ENCODE measurements at places on chromosomes 4 and X.
A peak's percentile ranks its signal among the peaks of the same experiment; 100 is the strongest.

DNA sequence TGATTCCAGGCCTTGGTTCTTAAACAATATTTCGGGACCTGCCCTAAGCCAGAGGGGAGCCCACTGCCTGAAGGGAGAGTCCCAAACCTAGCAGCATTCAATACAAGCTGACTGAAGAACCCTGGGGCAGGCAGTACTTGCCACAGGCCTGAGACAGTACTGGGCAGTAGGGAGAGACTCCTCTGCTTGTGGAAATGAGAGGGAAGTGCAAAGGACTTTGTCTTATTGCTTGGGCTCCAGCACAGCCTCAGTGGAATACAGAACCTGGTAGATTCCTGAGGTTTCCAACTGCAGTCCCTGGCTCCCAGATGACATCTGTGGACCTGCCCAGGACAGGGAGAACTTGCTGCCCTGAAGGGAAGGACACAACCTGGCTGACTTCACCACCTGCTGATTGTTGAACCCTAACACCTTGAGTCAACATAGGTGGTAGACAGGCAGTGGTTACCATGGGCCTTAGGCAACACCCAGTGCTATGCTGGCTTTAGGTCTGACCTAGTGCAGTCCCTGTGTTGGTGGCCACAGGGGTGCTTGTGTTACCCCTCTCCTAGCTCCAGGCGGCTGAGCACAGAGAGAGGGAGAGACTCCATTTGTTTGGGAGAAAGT, 20.3 kb upstream of the ABCG2 start:
- no peaks in the 10 kb centered on the region for H3K36me3 ChIP-seq
- DNase-seq, result no peak
- H3K27ac ChIP-seq, result no peak overlapping the region
- no peaks in the 10 kb centered on the region for H3K4me1 ChIP-seq
- H3K4me3 ChIP-seq, result no peak overlapping the region
- peaks cover 3% of the 10 kb centered on the region for H3K27me3 ChIP-seq

DNA sequence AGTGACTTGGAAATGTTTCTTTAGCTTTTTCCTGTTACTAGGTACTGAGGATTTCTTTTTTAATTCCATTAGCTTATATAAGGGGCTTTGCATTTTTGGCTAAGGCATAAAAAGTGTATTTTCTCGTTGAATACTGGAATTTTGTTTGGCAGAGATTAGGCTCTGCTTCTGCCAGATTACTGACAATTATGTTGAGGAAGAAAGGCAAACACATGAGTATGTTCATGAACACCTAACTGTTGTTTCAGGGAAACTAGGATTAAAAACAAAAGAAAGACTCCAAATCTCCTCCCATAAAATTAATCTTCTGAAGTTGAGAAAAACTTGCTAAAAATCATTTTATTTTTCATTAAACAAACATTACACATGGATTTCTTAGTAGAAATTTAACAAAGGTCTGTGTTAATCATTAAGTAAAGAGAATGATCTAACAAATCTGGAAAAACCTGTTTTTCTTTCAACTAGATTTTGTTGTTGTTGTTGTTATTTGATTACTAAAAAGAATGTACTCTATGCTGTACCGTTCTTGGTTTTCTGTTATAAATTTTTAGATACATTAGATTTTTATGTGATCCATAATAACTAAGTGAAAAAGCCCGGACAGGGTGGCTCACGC, 43.3 kb upstream of the STAG2 start:
- no peaks in the 10 kb centered on the region for H3K36me3 ChIP-seq

DNA sequence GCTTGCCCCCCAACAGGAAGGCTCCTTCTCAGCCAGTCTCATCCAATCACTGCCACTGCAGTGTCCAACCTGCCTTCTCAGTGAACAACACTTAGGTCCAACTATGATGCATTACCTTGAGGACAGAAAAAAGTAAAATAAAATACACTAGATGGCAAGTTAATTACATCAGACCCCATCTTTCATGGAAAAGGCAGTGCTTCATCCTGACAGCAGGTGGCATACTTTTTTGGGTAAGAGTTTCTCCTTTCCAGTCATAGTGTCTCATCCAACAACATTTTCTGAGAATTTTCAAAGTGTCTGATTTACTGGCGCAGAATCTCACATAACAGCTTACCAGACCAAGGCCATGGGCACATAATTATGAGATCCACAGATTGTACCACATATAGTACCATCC, 1742.8 kb downstream of the PCDH7 start:
- DNase-seq, result no peak
- H3K27ac ChIP-seq, result no peak overlapping the region
- H3K4me3 ChIP-seq, result no peak overlapping the region
- no peaks in the 10 kb centered on the region for H3K4me1 ChIP-seq
- H3K27me3 ChIP-seq, result no peaks in the 10 kb centered on the region
- no peaks in the 10 kb centered on the region for H3K36me3 ChIP-seq

GRCh38 chrX:2487366-2487765, 13.4 kb downstream of the DHRSX start:
- H3K27ac ChIP-seq, result no peak overlapping the region
- DNase-seq, result no peak
- H3K27me3 ChIP-seq, result no peaks in the 10 kb centered on the region
- peaks cover 61% of the 10 kb centered on the region for H3K36me3 ChIP-seq

DNA sequence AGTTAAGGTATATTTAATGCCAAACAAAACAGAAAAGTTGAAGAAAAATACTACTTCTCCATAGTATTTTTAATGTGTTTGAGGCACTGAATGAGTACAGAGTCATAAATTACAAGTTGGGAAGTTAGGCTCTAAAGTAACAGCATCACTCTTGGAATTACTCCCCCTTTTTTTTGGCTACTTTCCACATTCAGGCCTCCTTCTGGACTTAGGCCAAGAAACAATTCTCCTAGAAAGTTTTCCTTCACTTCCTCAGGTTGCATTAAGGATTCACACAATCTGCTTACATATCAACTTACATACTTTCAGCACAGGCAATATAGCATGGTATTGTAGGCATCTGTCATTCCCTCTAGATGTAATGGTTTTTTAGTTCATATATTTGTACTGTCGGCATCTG, 52.1 kb downstream of the TMEM165 start:
- DNase-seq, result no peak
- no peak overlapping the region for H3K4me3 ChIP-seq
- H3K36me3 ChIP-seq, result peaks cover 42% of the 10 kb centered on the region
- H3K27ac ChIP-seq, result peak overlapping the region; percentile 28
- H3K4me1 ChIP-seq, result peaks cover 8% of the 10 kb centered on the region

- H3K36me3 ChIP-seq, result no peaks in the 10 kb centered on the region
- no peaks in the 10 kb centered on the region for H3K4me1 ChIP-seq
- H3K4me3 ChIP-seq, result no peak overlapping the region
- H3K27ac ChIP-seq, result no peak overlapping the region
Observed at GRCh38 chr4:33060674-33061542, 2340.7 kb downstream of the PCDH7 start.

- no peaks in the 10 kb centered on the region for H3K4me1 ChIP-seq
- no peaks in the 10 kb centered on the region for H3K27me3 ChIP-seq
- H3K36me3 ChIP-seq, result no peaks in the 10 kb centered on the region
Observed at GRCh38 chr4:13994016-13994415, 366.5 kb upstream of the BOD1L1 start.

- no peak overlapping the region for H3K4me3 ChIP-seq
- H3K27ac ChIP-seq, result no peak overlapping the region
- H3K4me1 ChIP-seq, result no peaks in the 10 kb centered on the region
- no peak for DNase-seq
- H3K36me3 ChIP-seq, result no peaks in the 10 kb centered on the region
- no peaks in the 10 kb centered on the region for H3K27me3 ChIP-seq
Observed at GRCh38 chr4:179110356-179110755, 1668.1 kb upstream of the AGA start.

DNA sequence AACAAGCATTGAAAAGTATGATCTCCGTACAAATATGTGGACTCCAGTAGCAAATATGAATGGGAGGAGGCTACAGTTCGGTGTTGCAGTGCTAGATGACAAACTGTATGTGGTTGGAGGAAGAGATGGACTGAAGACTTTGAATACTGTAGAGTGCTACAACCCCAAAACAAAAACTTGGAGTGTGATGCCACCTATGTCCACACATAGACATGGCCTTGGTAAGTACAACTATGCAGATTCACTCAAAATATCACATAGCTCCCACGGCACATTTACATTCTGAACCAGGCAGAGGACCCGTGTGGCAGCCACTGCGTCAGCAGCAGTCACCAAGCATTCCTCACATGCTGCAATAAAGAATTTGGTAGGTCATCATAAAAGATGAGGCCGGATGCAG, 41.3 kb downstream of the KLHL5 start:
- DNase-seq, result no peak
- H3K27ac ChIP-seq, result no peak overlapping the region
- no peak overlapping the region for H3K4me3 ChIP-seq
- H3K27me3 ChIP-seq, result no peaks in the 10 kb centered on the region
- peaks cover 24% of the 10 kb centered on the region for H3K36me3 ChIP-seq

- DNase-seq, result no peak
- no peak overlapping the region for H3K27ac ChIP-seq
- H3K4me3 ChIP-seq, result no peak overlapping the region
- no peaks in the 10 kb centered on the region for H3K36me3 ChIP-seq
- H3K27me3 ChIP-seq, result no peaks in the 10 kb centered on the region
- no peaks in the 10 kb centered on the region for H3K4me1 ChIP-seq
Observed at GRCh38 chr4:4591071-4591470, 49.2 kb upstream of the STX18 start.

- no peaks in the 10 kb centered on the region for H3K36me3 ChIP-seq
- no peak overlapping the region for H3K27ac ChIP-seq
- no peaks in the 10 kb centered on the region for H3K4me1 ChIP-seq
- no peak for DNase-seq
Observed at GRCh38 chr4:126630230-126630629, 1002.5 kb upstream of the INTU start.

- H3K27ac ChIP-seq, result no peak overlapping the region
- H3K36me3 ChIP-seq, result no peaks in the 10 kb centered on the region
- DNase-seq, result peak; percentile 22
- no peaks in the 10 kb centered on the region for H3K4me1 ChIP-seq
- H3K27me3 ChIP-seq, result peaks cover 22% of the 10 kb centered on the region
- H3K4me3 ChIP-seq, result no peak overlapping the region
Observed at GRCh38 chr4:72567821-72568675, 973 bp downstream of the ADAMTS3 start.

- H3K27me3 ChIP-seq, result no peaks in the 10 kb centered on the region
- H3K4me3 ChIP-seq, result no peak overlapping the region
- no peaks in the 10 kb centered on the region for H3K36me3 ChIP-seq
- no peak for DNase-seq
- H3K27ac ChIP-seq, result no peak overlapping the region
Observed at GRCh38 chrX:23505531-23506303, 161.6 kb upstream of the PRDX4 start.

- peaks cover 2% of the 10 kb centered on the region for H3K36me3 ChIP-seq
- no peaks in the 10 kb centered on the region for H3K27me3 ChIP-seq
- peak overlapping the region; percentile 64 for H3K4me3 ChIP-seq
- peak overlapping the region; percentile 67 for H3K27ac ChIP-seq
Observed at GRCh38 chr4:39043861-39044363, 11.7 kb upstream of the TMEM156 start.

DNA sequence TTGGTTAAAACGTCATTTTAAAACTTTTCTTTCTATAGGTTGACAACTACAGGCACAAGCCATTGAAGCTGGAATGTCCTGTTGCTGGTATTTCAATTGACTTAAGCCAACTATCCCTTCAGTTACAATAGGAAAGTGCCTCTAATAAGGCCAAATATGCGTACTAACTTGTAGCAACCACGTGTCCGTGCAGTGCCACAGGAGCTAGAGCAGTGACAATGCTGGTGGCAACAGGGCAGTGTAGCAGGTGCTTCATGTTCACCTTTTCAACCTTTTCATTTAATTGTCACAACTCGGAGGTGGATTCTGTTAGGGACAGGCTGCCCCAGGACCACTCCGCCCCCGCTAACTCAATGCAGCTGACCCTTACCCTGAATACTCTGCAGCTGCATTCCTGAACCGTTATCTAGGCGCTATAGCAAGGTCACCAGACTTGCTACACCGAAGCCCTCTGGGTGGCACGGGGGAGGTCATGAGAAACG, 37.7 kb downstream of the ERVMER34-1 start:
- peaks cover 33% of the 10 kb centered on the region for H3K4me1 ChIP-seq
- H3K27ac ChIP-seq, result no peak overlapping the region
- H3K36me3 ChIP-seq, result peaks cover 19% of the 10 kb centered on the region
- peak overlapping the region; percentile 68 for H3K4me3 ChIP-seq
- H3K27me3 ChIP-seq, result no peaks in the 10 kb centered on the region

GRCh38 chrX:10173331-10173900, 16.6 kb downstream of the CLCN4 start:
- H3K27ac ChIP-seq, result no peak overlapping the region
- no peak overlapping the region for H3K4me3 ChIP-seq
- no peaks in the 10 kb centered on the region for H3K4me1 ChIP-seq
- no peaks in the 10 kb centered on the region for H3K36me3 ChIP-seq
- H3K27me3 ChIP-seq, result no peaks in the 10 kb centered on the region

DNA sequence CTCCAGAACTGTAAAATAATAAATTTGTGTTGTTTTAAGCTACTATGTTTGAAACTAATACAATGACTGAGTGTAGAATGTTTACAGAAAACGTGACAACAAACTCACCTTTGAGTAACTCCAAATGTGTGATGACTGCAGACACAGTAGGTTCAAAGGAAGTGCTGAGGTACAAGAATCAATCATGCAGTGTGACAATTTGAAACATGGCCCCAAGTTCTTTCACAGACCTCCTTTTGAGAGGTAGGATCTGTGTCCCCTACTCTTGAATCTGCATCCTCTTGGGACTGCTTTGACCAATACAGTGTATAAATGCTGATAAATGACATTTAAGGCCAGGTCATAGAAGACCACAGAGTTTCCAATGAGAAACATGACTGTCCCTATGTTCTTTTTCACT, 667.7 kb upstream of the DIPK2B start:
- no peak for DNase-seq
- no peaks in the 10 kb centered on the region for H3K27me3 ChIP-seq
- H3K4me1 ChIP-seq, result no peaks in the 10 kb centered on the region
- H3K27ac ChIP-seq, result no peak overlapping the region
- H3K36me3 ChIP-seq, result no peaks in the 10 kb centered on the region

DNA sequence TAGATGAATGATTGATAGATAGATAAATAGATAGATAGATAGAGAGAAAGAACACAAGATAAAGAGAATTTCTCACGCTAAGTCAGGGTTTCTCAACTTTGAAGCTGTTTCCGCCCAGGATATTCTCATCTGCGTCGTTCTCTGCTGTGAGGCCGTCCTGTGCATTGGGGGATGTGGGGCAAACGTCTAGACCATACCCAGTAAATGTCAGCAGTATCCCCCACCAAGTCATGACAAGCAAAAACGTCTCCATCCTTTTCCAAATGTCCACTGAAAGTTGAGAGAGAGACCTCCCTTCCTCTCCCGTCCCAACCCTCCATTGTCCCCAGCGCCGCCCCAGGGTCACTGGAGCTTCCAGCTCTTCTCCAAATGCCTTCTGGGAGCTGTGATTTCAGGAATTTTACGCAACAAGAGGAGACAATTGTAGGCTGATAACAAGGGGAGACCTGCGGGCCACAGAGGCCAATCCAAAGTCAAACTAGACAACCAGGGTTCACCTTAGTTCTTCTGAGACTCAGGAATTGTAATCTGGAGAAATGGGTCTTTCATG, 8.9 kb upstream of the CRLF2 start:
- no peaks in the 10 kb centered on the region for H3K36me3 ChIP-seq
- no peak for DNase-seq
- no peaks in the 10 kb centered on the region for H3K4me1 ChIP-seq
- no peaks in the 10 kb centered on the region for H3K27me3 ChIP-seq
- no peak overlapping the region for H3K27ac ChIP-seq

Measured in DND-41 (cell line).